ENCODE measurements at places on chromosomes 13 and 19.
A peak's percentile ranks its signal among the peaks of the same experiment; 100 is the strongest.

DNA sequence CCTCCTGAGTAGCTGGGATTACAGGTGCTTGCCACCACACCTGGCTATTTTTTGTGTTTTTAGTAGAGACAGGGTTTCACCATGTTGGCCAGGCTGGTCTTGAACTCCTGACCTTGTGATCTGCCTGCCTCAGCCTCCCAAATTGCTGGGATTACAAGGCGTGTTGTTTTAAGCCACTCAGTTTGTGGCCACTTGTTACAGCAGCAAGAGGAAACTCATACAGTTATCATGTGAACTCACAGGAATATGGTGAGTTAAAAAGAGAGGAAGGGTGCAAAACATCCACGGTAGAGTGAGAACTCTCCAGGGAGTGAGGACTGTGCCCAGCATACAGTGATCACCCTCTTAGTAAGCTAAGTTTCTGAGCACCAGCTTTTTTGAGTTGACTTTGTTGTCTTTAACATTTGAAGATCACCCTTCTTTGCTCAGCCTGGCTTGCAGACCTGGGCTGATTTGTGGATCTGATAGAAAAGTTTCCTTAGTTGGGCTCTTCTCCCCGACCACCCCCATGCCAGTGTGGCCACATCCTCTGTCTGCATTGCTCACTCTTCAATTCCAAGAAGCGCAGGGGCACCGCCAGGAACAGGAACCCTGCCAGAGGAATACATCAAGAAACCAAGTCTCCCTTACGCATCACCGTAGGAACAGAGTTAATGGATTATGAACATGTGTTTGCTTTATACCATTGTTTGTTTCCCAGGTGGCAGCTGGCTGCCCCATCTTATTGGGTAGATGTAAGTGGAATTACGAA, 16.0 kb downstream of the ALOX5AP start:
- H3K36me3 ChIP-seq: no peaks in the 10 kb centered on the region
- H3K27me3 ChIP-seq: no peaks in the 10 kb centered on the region
- no peaks in the 10 kb centered on the region for H3K4me1 ChIP-seq
- no peak overlapping the region for H3K4me3 ChIP-seq

DNA sequence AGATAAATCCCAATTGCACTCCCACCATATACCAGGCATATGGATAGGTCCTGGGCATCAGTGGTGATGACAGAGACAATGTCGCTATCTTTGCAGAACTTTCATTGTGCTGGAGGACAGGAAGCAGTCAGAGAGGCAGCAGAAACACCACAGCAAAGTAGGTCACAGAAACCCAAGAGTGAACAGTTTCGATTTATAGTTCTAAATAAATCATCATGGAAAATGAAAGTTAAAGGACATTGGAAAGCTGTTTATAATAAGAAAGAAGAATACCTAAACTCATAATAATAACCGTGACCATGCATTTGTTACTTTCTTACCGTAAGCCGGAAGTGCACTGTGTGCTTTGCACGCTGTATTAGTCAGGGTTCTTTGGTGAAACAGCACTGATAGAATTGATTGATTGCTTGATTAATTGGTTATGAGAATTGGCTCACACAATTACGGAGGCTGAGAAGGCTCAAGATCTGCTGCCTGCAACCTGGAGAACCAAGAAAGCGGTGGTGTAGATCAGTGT, 38.9 kb downstream of the ALOX5AP start:
- no peaks in the 10 kb centered on the region for H3K4me1 ChIP-seq
- H3K36me3 ChIP-seq: no peaks in the 10 kb centered on the region
- H3K4me3 ChIP-seq: no peak overlapping the region

- DNase-seq: peak; percentile 76
- H3K4me3 ChIP-seq: peak within 1 kb of the TSS; percentile 60
- H3K36me3 ChIP-seq: no peaks in the 10 kb centered on the region
These were observed at the start of gene KLK8 for GRCh38 chr19:51001515-51001914. TSS of gene KLK8 (minus strand) at chr19:51001604. CDS start at chr19:51001167, 437 bp downstream.

- no peak overlapping the region for H3K27ac ChIP-seq
- no peak overlapping the region for H3K4me3 ChIP-seq
- no peaks in the 10 kb centered on the region for H3K27me3 ChIP-seq
- no peak for DNase-seq
- no peaks in the 10 kb centered on the region for H3K4me1 ChIP-seq
- H3K36me3 ChIP-seq: no peaks in the 10 kb centered on the region
These were observed 1.5 kb upstream of the ADAMTSL5 start for GRCh38 chr19:1514295-1514661.

DNA sequence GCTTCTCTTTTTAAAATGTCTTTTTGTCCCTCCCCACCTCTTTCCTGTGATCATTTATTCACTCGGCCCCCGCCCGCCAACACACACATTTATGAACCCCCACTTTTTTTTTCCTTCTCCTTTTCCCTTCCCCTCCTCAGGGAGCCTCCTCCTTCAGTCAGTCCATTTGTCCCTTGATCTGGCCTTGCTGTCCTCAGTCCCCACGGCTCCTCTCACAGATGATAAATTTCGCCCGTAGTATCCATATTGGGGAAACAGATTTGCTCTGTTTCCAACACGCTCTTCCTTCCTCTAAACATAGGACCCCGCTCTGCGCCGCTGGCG, 2.0 kb downstream of the GSX1 start:
- H3K27me3 ChIP-seq: peaks cover 96% of the 10 kb centered on the region
- H3K4me3 ChIP-seq: peak overlapping the region; percentile 60
- no peaks in the 10 kb centered on the region for H3K4me1 ChIP-seq
- DNase-seq: no peak

DNA sequence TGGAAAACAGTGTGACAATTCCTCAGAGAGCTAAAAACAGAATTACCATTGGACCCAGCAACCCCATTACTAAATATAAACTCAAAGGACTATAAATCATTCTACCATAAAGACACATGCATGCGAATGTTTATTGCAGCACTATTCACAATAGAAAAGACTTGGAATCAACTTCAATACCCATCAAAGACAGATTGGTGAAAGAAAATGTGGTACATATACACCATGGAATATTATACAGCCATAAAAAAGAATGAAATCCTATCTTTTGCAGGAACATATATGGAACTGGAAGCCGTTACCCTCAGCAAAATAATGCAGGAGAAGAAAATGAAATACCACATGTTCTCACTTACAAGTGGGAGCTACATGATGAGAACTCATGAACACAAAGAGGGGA, 20.8 kb upstream of the FGF14 start:
- no peak for DNase-seq
- H3K4me1 ChIP-seq: no peaks in the 10 kb centered on the region
- H3K27me3 ChIP-seq: no peaks in the 10 kb centered on the region

DNA sequence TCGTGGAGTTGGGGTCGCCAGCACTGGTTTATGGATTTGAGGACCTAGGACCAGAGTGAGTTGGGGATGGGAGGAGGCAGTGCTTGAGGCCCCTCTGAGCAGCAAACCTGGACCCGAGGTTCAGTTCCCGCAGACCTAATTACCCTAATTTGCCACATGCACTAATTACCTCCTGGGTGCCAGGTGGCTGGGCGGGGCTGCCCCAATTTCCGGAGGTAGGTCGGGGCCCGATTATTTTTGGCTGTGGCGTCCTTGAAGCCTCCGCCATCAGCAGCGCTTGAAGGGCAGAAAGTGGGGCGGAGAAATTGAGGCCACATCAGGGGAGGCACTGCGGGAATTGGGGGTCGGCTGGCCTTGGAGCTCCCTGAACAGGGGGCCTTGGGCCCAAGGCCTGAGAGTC, 5.9 kb upstream of the HOMER3 start:
- H3K27me3 ChIP-seq: no peaks in the 10 kb centered on the region
- DNase-seq: no peak
- no peaks in the 10 kb centered on the region for H3K36me3 ChIP-seq
- H3K27ac ChIP-seq: no peak overlapping the region
- H3K4me1 ChIP-seq: no peaks in the 10 kb centered on the region
- H3K4me3 ChIP-seq: no peak overlapping the region

- H3K4me3 ChIP-seq: peak overlapping the region; percentile 50
- no peaks in the 10 kb centered on the region for H3K4me1 ChIP-seq
- no peaks in the 10 kb centered on the region for H3K27me3 ChIP-seq
- peak; percentile 78 for DNase-seq
- H3K36me3 ChIP-seq: no peaks in the 10 kb centered on the region
- H3K27ac ChIP-seq: no peak overlapping the region
These were observed 23.8 kb downstream of the GJA3 start for GRCh38 chr13:20136781-20137703.
